ENCODE measurements at places on chromosomes 1 and 21. TPM values are rescaled to one million over a fixed set of nuclear protein-coding genes. Genes with fewer than 3 reads are reported as not detected.
A peak's percentile ranks its signal among the peaks of the same experiment; 100 is the strongest.

DNA sequence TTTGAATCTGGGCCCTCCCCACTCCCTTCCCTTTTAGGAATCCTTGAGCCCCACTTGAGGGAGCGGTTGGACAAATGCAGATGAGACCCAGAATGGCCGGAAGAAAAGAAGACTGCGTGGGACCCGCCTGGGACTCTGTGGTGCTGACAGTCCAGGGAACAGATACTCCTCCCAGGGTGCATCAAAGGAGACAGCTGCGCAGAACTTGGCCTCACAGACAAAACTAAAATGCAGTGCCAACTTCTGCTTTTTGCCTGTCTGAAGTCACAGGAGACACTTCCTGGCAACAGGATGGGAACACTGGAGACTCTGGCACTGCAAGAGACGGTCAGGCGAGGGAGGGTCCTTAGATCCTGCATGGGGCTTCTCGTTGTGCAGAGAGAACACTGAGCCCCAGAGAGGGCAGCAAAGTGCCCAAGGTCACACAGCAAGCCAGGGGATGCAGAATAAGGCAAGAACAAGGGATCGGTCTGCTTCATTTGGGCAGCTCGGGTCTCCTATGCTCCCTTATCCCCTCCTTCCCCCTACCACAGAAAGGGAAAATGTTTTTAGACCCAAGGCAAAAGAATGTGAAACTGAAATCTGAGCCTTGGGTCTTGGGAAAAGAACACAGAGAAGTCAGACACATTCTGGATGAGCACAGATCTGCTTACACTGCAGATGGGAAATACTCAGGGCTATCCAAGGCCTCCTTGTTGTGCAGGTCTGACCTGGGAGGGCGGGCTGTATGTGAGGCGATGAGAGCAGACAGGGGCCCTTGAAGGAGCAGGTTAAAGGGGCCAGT lies 182.4 kb downstream of the TRABD2B start:
- DNase-seq: no peak

- no peak for DNase-seq
Observed at GRCh38 chr1:22805672-22806038, 95.0 kb downstream of the EPHB2 start.

DNA sequence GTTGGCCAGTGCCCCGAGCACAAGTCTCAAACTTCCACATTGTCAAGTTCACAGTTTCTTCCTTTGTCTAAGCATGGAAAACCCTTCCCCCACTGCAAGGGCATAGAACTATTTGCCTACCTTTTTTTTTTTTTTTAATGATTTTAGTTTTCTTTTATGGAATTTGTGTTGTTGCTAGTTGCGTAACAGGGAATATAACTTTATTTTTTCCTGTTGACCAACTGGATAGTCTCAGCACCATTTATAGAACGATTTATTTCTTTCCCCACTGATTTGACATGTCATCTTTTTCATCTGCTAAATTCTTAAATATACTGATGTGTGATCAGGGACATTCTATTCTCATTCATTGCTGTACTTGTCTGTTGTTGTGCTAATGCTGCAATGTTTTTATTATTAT lies 83.0 kb downstream of the PEX14 start:
- DNase-seq: no peak

DNA sequence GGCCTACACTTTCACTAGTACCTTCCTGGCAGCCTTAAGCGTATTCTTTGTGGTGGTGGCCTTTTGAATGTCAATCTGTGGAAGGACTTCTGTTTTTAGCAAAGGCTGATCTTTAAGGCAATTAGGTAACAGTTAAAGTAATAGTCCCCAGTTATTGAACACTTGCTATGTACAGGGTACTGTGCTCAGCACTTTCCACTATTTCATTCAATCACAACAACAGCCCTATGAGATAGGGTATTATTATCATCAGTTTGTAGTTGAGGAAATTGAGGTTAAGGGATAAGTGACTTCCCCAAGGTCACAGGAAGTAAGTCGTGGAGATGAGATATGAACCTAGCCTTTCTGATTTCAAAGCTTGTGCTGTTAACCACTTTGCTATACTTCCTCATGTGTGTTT lies 185.7 kb downstream of the ST6GALNAC3 start:
- DNase-seq: no peak

- no peak for DNase-seq
Observed at GRCh38 chr1:62283986-62284385, 35.2 kb downstream of the KANK4 start.

GRCh38 chr21:14672466-14672865 lies 126.4 kb upstream of the SAMSN1 start:
- DNase-seq: no peak

- DNase-seq: peak; percentile 75
Observed at GRCh38 chr1:160623227-160623633, 23.6 kb downstream of the SLAMF1 start.

DNA sequence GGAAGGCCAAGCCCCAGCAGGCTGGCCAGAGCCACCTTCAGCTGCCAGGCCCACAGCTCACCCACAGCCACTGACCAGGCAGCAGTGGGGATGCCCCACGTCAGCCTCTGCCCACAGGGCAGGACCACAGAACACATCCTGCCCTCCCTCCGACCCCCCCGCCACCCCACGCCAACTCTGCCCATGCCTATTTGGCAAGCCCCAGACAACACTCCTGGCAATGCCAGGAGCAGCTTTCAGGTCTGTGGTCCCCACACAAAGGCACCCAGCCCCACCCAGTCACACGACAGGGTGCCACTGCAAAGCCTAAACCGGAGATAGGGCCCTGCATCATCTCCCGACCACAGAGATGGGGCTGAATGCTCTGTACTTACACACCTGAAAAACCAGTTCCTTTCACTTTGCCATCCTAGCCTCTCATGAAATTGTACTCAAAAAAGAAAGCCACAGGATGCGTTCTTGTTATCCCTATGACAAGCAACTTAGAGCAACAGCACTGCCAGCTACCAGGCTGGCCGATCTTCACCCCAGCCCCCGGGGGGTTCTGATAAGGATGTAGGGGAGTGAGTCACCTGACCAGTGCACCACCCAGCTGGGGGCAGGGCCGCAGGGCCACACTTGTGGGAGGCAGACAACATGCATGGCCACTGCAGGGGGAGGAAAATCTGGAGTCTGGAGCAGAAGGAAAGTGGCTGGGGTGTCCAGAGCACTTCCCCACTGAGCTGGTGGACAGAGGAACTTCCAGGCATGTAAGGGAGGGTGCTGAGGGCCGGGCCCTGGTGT lies 36.2 kb downstream of the UBE2G2 start:
- peak; percentile 62 for DNase-seq

GRCh38 chr1:22563671-22564602 lies 648 bp downstream of the EPHA8 start:
- no peak for DNase-seq

GRCh38 chr1:208808301-208808700 lies 564.1 kb upstream of the PLXNA2 start:
- DNase-seq: no peak

GRCh38 chr1:85363092-85363491 lies 86.7 kb upstream of the BCL10 start:
- no peak for DNase-seq

DNA sequence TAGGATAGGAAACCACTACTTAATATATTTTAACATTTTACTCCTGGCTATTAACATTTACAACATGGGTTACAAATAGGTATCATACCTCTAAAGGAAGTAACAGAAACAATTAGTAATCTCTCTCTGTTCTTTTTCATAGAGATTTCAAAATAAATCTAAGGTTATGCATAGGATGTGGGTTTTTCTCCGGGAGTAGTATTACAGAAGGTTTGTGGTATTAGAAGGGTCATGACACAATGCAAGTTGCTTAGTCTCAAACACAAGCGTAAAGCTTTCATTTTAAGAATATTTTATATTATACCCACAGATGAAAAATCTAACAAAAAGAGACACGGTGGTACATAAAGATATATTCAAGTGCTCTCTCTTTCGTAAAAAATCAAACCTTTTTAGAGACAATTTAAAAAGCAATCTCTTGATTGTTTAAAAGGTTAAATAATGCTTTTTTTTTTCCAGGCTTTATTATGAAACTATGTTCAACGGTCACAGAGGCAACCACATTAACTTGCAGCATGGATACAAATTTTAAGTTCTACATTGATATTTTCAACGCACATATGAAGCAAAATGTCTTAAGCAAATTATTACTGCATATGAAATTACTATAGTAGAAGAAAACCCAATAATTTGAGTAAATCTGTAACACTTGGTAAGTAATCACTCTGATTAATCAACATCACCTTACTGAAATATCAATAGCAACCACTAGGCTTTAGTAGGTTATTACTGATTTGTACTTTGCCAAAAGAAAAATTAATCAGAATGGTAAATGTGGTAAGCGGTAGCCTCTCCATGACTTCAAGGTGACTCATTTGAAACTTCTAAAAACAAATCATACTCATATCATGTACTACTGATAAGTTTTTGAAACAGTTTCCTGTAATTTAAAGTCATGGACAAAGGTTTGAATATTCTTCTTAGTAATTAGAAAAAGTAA lies 97.4 kb upstream of the GFI1 start:
- peak; percentile 27 for DNase-seq

GRCh38 chr1:244497805-244498204 lies 36.7 kb downstream of the CATSPERE start:
- no peak for DNase-seq

DNA sequence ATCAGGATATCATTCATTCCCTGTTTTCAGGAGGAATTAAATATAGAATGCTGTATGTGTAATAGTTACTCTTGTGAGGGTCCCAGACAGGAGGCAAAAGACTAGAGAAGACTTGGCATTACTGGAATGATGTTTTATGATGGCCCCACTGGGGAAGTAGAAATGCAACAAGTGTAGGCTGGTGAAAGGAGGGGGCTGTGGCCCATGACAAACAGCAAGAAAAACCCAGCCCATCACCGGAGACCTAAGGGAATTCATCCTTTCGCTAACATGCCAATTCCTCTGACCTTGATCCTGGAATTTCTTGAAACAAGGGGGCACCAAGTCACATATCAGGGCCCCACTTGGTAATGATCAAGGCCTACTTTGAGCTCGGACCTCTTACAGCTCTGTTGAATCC lies 5.5 kb upstream of the IFNGR2 start:
- no peak for DNase-seq

- DNase-seq: no peak
Observed at GRCh38 chr1:2800664-2801045, 838 bp downstream of the TTC34 start.

DNA sequence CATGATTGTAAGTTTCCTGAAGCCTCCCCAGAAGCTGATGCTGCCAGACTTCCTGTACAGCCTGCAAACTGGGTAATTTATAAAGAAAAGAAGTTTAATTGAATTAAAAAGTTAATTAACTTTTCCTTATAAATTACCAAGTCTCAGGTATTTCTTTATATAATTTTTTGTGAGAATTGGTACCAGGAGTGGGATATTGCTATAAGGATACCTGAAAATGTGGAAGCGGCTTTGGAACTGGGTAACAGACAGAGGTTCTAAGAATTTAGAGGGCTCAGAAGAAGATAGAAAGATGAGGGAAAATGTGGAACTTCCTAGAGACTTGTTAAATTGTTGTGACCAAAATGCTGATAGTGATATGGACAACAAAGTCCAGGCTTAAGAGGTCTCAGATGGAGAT lies 163.1 kb downstream of the PTPRU start:
- no peak for DNase-seq

- DNase-seq: no peak
Observed at GRCh38 chr1:3003039-3003940, 18.0 kb upstream of the ACTRT2 start.

GRCh38 chr21:32132409-32132808 lies 146.4 kb downstream of the MIS18A start:
- no peak for DNase-seq

- DNase-seq: no peak
Observed at GRCh38 chr1:67482733-67483482, 52.7 kb upstream of the SERBP1 start.

GRCh38 chr1:233336554-233337456 lies 9.3 kb downstream of the MAP3K21 start:
- DNase-seq: no peak

GRCh38 chr1:67740543-67740942 lies 55.5 kb downstream of the GADD45A start:
- DNase-seq: no peak

DNA sequence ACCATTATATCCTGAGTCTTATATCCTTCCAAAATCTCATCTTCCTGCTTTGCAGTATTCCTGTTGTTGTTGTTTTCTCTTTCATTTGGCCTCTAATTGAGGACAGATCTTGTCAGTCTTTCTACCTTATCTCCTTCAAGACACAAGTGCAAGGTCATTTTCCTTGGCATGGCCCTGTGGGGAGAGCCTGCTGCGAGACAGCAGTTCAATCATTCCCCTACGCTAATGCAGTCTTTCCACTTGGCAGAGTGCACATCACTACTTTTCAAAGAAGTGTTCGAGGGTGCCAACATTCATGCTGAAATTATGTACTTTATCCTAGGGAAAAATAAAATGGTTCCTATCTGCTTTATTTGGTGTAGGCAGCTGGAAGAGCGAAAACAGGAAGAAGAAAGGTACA lies 130.3 kb upstream of the SPATA6 start:
- DNase-seq: no peak

GRCh38 chr1:241077386-241078147 lies 279.4 kb downstream of the RGS7 start:
- DNase-seq: no peak

- no peak for DNase-seq
Observed at GRCh38 chr1:25716320-25716719, 83.7 kb upstream of the SELENON start.

GRCh38 chr1:195064358-195064757 lies 1543.9 kb downstream of the KCNT2 start:
- no peak for DNase-seq

DNA sequence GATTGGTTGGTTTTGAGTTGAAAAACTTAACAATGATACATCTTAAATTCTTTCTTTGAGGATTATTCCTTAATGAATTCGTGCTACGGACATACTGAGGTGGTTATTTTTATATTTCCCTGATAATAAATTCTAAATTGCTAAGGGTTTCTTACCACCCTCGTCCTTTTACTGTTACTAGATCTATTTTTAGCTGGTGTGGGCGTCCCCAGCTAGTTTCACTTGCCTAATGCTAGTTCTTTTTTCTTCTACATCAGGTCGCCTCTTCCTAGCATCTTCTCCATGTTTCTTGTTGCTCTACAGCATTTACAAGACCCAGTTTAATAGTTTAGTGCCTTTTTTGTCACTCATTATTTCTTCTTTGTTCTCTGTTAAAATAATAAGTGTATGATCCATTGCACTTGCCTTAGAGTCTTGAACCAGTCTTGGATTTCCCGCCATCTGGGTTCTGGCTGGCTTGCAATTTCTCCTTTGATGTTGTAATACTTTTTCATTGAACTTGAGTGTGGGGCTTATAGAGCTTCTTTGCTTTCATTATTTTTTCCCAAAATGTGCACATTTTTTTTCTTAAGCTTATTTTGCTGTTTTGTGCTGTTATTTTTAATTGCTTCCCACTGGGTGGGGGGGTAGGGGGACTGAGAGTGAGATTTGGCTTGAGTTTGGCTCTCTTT lies 677 bp upstream of the HSD11B1 start:
- peak; percentile 30 for DNase-seq

Gene ADAMTSL4
- total RNA-seq: 0.20 TPM

Gene SYT6
- total RNA-seq: not detected

Gene OLIG1
- not detected for total RNA-seq

Gene GBP6
- total RNA-seq: 0.49 TPM

Gene SEMA4A
- 23.8 TPM for total RNA-seq

Gene MCOLN3
- 0.29 TPM for total RNA-seq

Gene SMPDL3B
- 0.38 TPM for total RNA-seq

Gene DNASE2B
- not detected for total RNA-seq

Gene NMNAT2
- not detected for total RNA-seq

Gene LCE2C
- not detected for total RNA-seq

Gene CHAF1B
- 34.7 TPM for total RNA-seq

Gene EPHA8
- not detected for total RNA-seq
